ENCODE measurements at places on chromosomes 2 and 18. TPM values are rescaled to one million over a fixed set of nuclear protein-coding genes. Genes with fewer than 3 reads are reported as not detected.

Gene GPR39
- total RNA-seq, result 4.0 TPM

Gene UGT1A4
- total RNA-seq, result not detected

- no peak for DNase-seq
Observed at GRCh38 chr2:206341396-206341795, 66.9 kb downstream of the ZDBF2 start.

DNA sequence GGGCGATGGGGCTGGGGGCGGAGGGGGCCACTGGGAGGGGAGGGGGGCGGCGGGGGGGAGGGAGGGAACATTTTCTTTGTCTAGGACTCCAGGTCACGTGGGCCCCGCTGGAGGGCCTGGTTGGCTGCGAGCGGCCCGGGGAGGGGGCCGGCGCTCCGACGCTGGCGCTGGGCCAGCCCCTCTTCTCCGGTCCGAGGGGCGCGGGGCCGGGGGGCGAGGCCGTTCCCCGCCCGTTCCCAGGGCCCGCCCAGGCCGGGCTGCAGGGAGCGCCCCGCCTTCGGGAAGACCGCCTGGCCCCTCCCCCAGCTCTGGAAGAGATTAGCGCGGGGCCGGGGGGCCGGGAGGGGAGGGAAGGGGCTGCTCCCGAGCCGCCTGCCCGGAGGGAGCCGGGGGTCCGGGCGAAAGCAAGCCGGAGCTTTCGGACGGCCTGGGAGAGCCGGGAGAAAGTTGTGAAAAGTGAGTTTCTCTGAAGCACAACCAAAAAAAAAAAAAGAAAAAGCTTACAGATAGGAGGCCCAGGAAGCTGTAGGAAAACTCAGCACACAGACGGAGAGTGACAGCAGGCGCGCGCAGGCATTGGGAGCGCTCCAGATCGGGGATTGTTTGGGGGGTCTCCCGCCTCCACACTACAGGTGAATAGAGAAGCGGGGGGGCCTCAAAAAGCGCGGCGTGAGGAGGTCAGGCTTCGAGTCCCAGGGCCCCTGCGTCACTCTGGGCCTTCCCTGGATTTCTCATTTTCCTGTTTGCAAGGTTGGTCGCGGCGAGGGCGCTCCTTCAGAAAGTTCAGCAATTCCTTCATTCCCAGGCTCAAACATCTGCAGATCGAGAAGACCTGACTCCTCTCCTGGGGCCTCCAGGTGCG, 84.1 kb upstream of the POMC start:
- peak; percentile 44 for DNase-seq

GRCh38 chr18:2515908-2516625, 55.2 kb downstream of the METTL4 start:
- DNase-seq, result peak; percentile 94

DNA sequence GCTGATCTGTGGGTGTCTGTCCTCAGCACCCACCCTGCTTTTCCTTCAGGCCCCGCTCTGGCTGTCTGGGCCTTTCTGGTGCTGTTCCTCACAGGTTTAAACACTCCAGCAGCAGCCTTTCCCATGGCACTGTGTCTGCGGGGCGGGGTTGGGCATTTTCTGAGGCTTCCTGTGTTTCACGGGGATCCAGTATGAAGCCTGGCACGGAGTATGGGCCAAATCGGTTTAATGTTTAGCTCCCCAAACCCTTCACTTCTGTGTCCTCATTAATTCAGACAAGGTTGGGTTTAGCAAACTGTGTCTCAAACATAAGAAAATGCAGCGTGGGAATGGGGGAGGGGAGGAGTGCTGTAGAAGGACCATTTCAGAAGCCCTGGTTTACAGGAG, 44.9 kb downstream of the HPCAL1 start:
- DNase-seq, result no peak

DNA sequence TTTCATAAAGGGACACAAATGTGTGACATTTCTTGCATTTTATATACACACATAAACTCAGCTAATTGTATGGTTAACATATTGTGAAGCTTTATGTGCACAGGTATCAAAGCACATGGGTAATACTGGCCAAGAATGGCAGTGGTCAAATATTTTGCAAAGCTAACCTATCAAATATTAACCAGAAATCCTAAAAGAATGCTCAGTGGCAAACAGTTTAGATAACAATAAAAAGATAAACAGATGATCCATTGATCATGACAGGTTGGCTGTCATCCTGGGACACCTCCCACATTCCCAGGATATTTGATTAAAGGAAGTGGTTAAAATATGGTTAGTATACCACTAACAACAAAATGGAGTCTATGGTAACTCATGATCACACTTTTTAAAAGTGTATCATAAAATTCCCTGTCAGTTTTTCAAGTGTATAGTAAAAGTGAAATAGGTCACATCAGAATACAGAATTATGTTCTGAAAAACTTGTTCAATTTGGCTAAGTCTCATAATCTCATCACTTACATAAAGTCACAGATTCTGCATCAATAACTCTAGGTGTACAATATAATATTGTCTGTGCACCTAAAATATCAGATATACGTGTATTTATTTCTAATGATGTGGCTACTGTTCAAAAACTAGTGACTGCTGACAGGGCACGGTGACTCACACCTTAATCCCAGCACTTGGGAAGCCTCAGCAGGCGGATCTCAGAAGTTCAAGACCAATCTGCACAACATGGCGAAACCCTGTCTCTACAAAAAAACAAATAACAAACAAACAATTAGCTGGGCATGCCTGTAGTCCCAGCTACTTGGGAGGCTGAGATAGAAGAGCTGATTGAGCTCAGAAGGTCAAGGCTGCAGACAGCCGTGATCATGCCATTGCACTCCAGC, 48.9 kb downstream of the CDH2 start:
- DNase-seq, result peak; percentile 51

- no peak for DNase-seq
Observed at GRCh38 chr18:32804134-32804888, 31.5 kb upstream of the KLHL14 start.
